ENCODE measurements at places on chromosomes 4 and X.

- DNase-seq = no peak
Observed at GRCh38 chr4:109094056-109094455, 208.4 kb downstream of the COL25A1 start.

DNA sequence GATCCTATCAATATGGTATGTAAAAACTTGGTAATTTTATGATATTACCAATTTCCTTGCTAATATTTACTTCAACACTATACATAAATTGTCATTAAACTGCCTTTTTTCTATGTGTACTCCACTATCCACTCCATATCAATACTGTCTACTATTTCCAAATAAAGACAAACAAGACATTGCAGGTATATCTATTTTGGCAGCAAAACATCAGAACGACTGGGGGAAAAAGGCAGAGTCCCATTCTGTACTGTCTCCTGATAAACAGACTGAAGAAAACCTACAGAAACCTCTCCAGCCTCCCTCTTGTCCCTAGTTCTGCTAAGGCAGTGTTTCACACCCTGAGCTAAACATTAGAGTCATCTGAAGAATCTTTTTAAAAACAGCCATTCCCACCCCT is 96.6 kb downstream of the ATRX start:
- no peak for DNase-seq

GRCh38 chrX:103215425-103215991 is 600 bp downstream of the BEX4 start:
- DNase-seq = peak; percentile 33

GRCh38 chr4:38672397-38673129 is 8.6 kb downstream of the KLF3 start:
- no peak for DNase-seq

- no peak for DNase-seq
Observed at GRCh38 chr4:25908491-25908901, 5.5 kb upstream of the SMIM20 start.

DNA sequence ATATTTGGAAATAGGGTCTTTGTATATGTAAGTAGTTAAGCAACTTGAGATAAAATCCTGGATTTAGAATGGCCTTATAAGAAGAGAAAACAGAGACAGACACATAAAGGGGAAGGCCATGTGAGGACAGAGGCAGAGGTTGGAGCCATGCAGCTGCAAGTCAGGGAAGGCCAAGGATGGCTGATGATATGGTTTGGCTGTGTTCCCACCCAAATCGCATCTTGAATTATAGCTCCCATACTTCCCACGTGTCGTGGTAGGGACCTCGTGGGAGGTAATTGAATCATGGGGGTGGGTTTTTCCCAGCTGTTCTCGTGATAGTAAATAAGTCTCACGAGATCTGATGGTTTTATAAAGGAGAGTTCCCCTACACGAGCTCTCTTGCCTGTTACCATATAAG is 76.3 kb downstream of the STK32B start:
- DNase-seq = no peak

GRCh38 chr4:178296669-178297068 is 854.4 kb upstream of the AGA start:
- no peak for DNase-seq

GRCh38 chrX:1165535-1166196 is 46.8 kb downstream of the CRLF2 start:
- DNase-seq = peak; percentile 39

DNA sequence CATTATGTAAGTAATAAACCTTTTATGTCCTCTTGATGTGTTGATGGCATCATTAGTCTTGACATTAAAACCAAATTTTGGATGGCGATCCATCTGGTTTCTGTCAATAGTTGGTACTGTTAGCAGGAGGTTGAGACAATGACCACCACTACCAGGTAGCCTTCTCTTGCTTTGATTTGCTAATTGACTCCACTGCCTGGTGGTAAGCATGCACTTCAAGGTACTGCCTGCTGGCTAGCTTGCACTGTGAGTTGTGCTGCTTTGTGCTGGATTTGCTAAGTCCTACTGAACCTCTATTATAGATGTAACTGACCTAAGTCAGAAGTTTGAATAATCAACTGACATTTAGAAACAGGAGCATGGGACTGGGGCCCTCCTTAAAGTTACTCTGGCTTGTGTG is 46.3 kb downstream of the ATP1B4 start:
- no peak for DNase-seq

DNA sequence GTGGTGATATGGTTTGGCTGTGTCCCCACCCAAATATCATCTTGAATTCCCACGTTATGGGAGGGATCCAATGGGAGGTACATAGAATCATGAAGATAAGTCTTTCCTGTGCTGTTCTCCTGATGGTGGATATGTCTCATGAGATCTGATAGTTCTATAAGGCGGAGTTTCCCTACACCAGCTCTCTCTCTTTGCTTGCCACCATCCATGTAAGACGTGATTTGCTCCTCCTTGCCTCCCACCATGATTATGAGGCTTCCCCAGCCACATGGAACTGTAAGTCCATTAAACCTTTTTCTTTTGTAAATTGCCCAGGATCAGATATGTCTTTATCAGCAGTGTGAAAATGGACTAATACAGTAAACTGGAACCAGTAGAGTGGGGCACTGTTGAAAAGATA is 39.5 kb downstream of the HSD17B13 start:
- DNase-seq = no peak

GRCh38 chrX:69185141-69185540 is 19.9 kb upstream of the PJA1 start:
- DNase-seq = no peak

- DNase-seq = no peak
Observed at GRCh38 chrX:119706616-119707015, 13.6 kb upstream of the SEPTIN6 start.

GRCh38 chrX:81377329-81377728 is 175.4 kb downstream of the SH3BGRL start:
- DNase-seq = no peak

GRCh38 chr4:10743357-10743756 is 58.8 kb upstream of the CLNK start:
- no peak for DNase-seq

DNA sequence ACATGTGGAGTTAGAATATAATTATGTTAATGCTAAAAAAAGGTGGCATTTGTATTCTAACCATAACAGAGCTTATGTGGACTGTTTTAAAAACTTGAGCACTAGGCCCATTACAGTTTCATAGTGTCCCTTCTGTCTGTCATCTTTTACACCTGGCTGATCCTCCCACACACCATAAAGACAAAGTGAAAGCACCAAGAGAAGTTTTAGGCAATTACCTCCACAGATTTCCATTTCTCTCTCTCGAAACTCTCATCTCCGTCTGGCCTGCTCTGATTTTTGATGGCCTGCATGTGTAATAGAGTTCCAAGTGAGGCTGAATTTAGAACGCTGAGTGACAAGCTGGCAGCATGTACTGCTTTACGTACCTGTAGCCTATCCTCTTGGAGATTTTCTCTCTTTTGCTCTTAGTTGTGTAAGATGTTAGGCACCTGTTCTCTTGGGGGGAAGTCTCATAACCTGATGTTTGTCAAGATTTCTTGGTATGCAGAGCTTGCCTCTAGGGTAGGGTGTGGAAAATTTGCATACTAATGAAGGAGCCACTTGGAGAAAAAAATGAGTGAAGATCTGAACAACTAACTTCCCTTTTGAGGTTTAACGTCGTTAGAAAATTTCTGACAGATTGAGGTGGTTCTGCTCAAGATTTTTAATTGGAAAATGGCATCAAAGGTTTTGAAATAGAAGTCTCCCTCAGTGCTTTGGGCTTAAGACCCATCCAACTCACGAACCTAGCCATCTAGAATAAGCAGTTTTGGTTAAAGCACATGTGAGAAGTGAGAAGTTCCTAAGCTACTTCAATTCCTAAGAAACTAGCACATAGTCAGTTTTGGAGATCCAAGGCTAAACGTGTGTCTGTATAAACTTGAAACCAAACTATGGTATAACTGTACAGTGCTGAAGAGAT is 57.6 kb upstream of the RAP1GDS1 start:
- no peak for DNase-seq

- DNase-seq = peak; percentile 38
Observed at GRCh38 chrX:13001961-13002671, 27.2 kb downstream of the TMSB4X start.

DNA sequence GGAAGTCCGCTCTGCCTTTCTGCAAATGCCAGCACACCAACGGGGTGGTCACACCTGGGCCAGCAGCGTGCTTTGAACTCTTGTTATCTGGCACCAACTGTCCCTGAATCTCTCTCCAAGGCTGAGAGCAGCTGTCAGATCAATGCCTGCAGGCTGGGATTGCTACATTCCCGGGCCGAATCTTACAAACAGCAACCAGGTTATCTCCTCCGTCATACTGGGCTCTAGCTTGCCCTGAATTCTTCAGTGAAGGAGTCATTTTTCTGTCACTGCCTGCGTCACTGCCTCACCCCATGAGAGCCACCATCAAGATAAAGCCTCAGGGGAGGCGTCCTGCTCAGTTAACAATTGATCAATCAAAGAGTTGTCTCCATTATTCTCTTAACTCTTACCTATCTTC is 329.4 kb upstream of the PPARGC1A start:
- DNase-seq = no peak

GRCh38 chrX:75132672-75133071 is 23.4 kb downstream of the ABCB7 start:
- DNase-seq = no peak

DNA sequence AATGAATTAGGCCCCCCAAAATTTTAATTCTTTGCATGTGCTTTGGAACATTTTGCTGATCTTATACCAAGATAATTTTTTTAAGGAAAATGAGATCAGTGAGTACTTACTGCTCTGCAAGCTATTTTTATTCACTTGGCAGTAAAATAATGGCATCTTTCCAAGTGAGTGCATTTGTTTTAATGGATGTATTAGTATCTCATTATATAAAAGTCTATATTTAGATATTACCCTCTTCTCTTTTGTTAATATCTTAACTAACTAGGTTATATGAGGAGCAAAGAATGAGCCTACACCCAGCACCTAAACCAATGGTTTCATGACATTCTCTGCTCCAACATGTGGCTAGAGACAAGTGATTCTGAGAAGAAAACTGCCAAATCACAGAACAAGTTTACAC is 21.1 kb upstream of the ARAF start:
- DNase-seq = no peak

DNA sequence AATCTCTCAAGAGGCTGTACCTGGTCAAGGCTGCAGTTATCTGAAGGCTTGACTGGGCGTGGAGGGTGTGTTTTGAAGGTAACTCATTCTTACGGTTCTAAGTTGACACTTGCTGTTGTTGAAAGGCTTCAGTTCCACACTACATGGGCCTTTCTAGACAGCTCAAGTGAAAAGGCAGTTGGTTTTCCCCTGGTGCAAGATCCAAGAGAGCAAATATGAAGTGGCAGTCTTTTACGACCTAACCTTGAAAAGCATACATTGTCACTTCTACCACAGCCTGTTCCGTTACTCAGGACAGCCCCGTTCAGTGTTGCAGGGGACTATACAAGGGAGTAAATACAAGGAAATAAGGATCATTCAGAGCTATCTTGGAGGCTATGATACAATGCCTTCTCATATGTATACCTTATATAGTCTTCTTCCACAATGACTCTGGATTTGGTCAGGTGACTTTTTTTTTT is 46.2 kb downstream of the PDS5A start:
- no peak for DNase-seq

DNA sequence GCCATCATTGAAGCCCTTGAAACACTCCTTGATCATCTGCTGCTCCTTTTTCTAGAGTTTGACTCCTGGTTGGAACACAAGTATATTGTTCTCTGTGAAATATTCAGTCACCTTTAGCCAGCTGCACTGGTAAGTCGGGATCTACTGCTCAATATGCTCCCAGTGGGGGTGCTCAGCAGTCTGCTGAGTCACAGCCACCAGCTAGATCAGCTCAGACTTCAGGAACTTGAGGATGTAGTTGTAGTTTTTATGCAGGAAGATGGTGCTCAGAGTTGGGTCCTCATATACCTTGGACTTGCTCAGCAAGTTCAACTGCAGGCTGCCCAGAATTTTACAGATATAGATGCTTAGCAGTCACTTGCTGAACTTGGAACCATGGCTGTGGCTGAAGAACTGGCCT is 202.5 kb upstream of the RPL34 start:
- DNase-seq = no peak

GRCh38 chr4:97150966-97151365 is 992.3 kb downstream of the STPG2 start:
- DNase-seq = no peak

GRCh38 chrX:153885208-153885787 is 675 bp downstream of the L1CAM start:
- DNase-seq = no peak

GRCh38 chr4:53371049-53371448 is 5.2 kb upstream of the SCFD2 start:
- DNase-seq = no peak

DNA sequence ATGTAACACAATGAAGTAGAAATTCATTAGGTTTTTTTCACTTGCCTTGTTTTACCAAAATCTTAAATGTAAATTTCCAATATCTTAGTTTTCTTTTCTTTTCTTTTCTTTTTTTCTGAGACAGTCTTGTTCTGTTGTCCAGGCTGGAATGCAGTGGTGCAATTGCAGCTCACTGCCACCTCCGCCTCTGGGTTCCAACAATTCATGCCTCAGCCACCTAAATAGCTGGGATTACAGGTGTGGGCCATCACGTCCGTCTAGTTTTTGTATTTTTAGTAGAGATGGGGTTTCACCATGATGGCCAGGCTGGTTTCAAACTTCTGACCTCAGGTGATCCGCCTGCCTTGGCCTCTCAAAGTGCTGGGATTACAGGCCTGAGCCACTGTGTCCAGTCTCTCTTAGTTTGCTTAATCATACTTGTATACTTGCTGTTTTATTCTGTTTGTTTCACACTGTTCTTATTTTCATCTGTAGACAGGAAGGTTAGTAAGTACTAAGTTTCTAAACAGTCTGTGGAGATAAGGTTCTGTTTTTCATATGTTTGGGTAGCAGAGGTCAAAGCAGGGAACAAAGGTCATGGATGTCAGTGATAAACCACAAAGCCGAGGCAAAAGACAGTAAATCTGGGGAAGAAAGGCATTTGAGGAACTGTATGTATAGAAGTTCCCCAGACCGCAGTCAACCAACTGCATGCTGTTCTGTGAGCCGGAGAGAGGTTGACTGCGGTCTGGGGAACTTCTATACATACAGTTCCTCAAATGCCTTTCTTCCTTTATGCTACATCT is 129.1 kb downstream of the CBR4 start:
- DNase-seq = no peak

GRCh38 chrX:69278031-69278687 is 112.9 kb upstream of the PJA1 start:
- DNase-seq = no peak

GRCh38 chr4:100128338-100128737 is 61.9 kb downstream of the DDIT4L start:
- DNase-seq = no peak

Data from stimulated activated CD4-positive, alpha-beta T cell treated with anti-CD3 and anti-CD28 coated beads, Interleukin-15, amount 100 ng/mL, for 24 hours (primary cell).